Cerebellar nuclear complex (tissue), 1 donor: ENCODE measurements at places on chromosomes 1 and 21.

- DNase-seq = no peak
Observed at GRCh38 chr1:162094271-162094670, 24.8 kb downstream of the NOS1AP start.

DNA sequence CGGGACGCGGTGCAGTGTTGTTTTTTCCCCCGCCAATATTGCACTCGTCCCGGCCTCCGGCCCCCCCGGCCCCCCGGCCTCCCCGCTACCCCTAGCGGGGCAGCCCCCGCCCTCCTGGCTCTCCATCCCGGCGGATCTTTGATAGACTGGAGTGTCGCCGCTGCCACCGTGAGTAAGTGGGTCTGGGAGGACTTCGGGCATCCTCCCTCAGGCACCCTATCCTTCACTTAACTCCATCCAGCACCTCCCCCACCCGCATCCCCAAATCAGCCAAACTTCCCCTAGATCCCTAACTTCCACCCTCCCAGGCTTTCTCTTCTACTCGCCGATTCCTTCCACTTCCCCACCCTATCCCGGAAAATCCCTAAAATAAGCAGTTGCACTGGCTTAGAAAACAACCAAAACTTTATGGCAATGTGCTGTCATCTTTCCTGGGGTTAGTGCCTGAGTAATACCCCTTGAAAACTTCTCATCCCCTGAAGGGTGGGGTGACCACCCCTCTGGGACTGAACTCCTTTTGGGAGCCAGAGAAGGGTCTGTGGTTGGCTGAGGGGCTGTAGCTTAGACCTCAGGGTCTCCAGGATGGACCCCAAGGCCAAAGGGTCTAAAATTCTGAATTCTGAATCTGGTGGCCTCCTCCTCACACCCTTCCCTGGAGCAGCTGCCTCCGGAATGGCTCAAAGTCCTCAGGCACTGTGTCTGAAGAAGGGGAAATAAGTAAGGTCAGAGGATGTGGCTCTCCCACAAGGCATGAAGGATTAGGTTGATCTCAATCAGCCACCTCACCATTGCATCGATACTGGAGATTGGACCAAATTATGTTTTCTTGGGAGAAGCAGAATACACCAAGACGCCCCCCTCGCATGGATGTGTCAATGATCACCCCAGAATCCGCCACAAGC lies 12.2 kb downstream of the THBS3 start:
- DNase-seq = no peak

GRCh38 chr21:26470351-26471098 lies 102.6 kb downstream of the CYYR1 start:
- DNase-seq = no peak

GRCh38 chr1:246959944-246960693 lies 28.4 kb upstream of the AHCTF1 start:
- DNase-seq = no peak

- no peak for DNase-seq
Observed at GRCh38 chr1:21307210-21307609, 16.9 kb upstream of the ECE1 start.

GRCh38 chr1:36988741-36989193 lies 45.5 kb downstream of the GRIK3 start:
- DNase-seq = no peak

GRCh38 chr1:156104065-156104810 lies 10.3 kb upstream of the LMNA start:
- no peak for DNase-seq

- no peak for DNase-seq
Observed at GRCh38 chr1:212412374-212412773, 2.3 kb downstream of the PACC1 start.

GRCh38 chr1:232853994-232854797 lies 49.0 kb downstream of the MAP10 start:
- no peak for DNase-seq

DNA sequence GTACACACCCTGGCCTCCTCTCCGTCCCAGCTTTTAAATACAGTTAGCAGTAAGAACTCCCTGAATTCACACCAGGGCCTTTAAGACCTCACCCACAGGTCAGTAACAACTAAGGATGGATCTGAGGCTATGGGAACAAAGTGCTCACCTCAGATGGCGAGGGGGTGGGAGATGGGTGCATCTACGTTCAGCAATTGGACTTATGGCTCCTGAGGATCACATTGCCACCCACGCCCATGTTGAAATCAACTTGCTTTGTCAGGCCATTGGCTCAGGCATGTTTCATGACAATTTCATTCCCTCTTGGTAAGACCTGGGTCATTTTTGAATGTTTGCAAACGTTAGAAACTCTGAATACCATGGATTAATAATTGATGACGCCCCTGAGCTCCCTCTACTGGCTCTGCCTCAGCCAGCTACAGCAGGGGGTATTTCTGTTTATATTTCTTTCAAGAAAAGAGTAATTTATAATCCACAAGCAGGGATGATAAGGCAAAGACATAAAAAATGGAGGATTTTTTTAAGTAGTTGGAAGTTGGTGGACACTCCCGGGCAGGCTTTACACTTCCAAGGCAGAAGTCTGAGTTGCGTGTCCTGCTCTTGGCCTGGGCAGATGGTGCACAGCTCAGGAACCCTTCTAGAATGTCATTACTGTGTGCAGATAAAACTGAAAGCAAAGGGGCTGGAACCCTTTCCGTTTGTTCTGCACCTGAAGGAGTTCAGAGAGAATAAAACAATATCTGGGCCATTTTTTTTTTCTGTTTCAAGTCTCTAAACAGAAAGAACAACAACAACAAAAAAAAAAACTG lies 13.7 kb upstream of the LBR start:
- no peak for DNase-seq

- DNase-seq = no peak
Observed at GRCh38 chr1:179052776-179053175, 27.1 kb downstream of the FAM20B start.

DNA sequence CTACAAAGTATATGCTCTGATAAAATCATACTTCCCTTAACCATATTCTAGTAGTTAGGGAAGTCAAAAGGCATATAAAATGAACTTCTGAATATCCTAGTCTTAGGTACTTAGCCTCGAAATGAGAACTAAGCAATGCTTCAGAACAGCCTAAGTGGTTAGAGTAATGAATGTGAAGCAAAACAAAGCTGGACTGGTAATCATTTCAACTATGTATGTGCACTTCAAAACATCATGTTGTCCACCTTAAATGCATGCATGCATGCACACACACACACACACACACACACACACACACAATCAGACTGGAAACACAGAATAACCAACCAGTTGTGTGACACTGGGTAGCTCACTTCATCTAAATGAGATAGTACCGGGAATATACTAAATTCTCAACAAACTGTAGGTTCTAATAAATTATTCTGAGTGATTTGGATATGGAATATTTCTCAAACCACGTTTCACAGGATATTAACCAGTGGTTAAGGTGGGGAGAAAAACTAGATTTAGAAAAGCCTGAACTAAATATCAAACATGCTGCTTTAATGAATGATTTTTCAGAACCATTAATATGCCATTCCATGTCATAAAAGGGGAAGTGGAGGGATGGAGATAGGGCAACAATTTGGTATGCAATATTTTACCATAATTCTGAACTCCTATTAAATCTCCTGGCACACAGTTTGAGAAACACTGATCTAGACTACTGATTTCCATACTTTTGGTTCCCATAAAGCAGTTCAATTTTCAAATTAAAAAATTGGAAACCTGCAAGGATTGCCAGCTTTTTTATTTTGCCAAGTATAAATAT lies 19.5 kb downstream of the RNF115 start:
- DNase-seq = no peak

DNA sequence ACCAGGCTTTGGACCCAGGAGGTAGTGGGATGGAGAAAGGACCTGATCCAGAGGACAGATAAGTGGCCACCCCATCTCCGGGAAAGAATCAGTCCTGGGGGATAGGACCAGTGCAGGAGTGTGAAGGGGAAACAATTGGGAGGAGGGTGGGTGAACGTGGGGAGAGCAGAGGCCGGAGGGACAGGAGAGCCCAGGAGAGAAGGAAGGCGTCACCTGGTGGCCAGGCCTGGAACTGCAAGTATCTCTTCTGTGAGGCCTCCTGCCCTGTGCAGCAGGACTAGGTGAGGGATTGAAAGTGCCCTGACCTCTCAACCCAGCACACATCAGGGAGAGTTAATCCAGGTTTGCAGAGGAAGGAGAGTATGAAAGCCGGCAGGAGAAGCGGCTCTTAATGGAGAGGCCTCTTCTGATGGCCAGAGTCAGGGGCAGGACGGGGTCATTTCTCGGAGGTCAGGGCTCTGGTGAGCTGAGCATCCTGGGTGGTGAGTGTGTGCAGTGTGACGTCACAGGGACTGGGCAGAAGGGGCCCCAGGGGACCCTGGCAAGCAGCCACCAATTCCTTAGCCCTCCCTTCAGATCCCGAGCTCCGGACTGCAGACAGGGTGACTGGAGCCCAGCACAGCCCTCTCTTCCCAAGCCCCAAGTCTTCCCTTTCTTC lies 9.2 kb upstream of the LAD1 start:
- DNase-seq = peak; percentile 8

DNA sequence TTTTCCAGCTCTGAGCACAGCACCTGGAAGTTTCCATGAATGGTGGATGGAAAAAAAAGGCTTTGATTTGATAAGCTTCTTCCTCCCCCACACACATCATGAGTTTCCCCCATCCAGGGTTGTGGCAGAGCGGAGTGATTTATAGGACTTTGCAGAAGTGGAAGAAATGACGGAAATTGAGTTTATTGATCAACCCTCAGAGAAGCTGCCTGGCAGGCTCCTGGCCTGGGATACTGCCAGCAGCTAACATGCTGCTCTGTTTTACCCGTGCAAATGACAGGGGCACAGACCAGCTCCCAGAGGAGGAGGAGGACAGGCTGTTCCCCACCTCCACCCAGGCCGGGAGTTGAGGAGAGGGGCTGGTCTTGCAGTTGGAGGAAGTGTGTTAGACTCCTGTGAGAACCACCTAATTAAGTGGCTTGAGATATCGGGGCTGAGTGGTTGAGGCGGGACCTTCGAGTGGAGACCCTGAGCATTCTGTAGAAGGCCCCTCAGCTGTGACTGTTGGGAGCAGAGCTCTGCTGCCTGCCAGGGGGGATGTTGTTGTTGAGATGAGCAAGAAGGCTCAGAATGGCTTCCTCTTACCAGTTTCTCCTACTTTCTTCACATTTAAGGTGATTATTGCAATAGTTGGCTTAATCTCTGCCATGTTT lies 21.8 kb downstream of the ADORA1 start:
- no peak for DNase-seq

GRCh38 chr1:95002540-95003432 lies 70.0 kb downstream of the ALG14 start:
- DNase-seq = no peak

GRCh38 chr1:109971559-109971958 lies 13.0 kb upstream of the AHCYL1 start:
- DNase-seq = no peak

- no peak for DNase-seq
Observed at GRCh38 chr1:47184090-47184821, 5.6 kb downstream of the PDZK1IP1 start.

- DNase-seq = no peak
Observed at GRCh38 chr21:44253832-44254710, 7.6 kb downstream of the DNMT3L start.

DNA sequence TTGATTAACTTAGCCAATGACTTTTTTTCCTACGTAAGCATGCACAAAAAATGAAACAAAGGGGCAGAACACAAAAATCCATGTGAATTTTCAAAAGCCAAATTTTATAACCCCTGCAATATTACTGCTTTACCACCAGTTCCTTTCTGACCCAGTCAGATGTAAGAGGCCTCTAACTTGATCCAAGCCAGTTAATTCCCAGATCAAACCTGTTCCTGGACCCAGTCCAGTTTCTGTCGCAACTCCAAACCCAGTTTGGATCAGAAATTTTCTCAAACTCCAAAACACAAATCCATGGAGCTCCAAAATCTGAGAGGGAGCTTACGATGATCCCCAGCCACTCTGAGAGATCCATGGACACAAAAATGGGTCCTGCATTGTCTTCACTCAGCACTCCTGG lies 7.8 kb upstream of the ZYG11A start:
- no peak for DNase-seq

DNA sequence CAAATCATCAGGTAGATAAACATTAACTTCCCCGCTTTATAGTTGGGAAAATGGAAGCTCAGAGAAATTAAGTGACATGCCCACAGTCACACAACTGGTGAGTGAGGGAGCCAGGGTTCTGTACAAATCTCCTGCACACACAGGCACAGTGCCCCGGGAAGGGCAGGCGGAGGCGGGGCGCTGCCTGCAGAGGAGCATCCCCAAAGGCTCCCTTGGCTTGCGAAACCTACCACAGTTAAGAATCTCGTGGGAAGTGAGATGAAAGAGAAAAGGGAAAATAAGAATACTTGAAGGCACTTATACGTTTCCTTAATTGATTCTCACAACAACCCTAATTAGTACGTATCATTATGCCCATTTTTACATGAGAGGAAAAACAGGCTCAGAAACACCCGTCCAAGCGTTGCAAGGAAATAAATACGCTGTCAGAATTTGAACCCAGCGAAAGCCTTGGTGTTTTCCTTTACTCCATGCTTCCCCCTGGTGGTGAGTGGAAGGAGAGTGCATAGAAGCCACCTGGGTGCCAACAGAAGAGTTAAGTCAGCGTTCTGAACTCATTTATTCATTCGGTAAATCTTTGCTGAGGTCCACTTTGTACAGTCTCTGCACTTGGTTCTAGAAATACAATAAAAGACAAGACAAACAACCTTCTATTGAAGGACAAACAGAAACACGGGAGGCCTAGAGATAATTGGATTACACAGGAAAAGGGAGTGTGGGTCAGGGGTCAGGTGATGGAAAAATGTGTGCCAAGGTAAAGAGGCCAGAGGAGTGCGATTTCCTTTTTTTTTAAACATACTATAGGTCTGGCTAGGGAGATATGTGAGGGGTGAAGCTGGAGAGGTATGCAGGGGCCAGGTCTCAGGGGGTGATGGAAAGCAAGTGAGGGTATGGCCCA lies 28.4 kb downstream of the ACP6 start:
- DNase-seq = peak; percentile 6

- DNase-seq = no peak
Observed at GRCh38 chr1:43238085-43238484, 31.7 kb upstream of the TMEM125 start.

DNA sequence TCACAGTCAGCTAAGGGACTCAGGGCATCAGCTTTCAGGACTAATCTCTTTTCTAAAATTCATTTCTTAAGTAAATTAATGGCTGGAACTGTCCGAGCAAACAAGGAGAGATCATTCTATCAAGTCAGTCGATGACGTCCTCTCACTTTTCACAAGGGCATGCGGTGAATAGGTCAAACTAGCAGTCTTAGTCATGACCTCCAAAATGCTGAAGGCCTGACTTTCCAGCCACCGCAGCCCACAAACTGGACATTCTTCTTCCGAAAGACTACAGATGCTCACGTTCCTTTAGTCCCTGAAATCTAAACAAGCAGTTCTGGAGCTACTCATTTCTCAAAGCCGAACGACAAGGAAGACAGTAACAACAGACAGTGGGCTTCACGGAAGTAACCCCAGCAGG lies 127.9 kb downstream of the TIAM1 start:
- no peak for DNase-seq

- no peak for DNase-seq
Observed at GRCh38 chr1:191904991-191905390, 253.3 kb upstream of the RGS18 start.

- no peak for DNase-seq
Observed at GRCh38 chr1:211478376-211478775, 13.6 kb downstream of the RD3 start.
